Kidney epithelial cell (primary cell): ENCODE measurements at places on chromosomes 7 and 10.

DNA sequence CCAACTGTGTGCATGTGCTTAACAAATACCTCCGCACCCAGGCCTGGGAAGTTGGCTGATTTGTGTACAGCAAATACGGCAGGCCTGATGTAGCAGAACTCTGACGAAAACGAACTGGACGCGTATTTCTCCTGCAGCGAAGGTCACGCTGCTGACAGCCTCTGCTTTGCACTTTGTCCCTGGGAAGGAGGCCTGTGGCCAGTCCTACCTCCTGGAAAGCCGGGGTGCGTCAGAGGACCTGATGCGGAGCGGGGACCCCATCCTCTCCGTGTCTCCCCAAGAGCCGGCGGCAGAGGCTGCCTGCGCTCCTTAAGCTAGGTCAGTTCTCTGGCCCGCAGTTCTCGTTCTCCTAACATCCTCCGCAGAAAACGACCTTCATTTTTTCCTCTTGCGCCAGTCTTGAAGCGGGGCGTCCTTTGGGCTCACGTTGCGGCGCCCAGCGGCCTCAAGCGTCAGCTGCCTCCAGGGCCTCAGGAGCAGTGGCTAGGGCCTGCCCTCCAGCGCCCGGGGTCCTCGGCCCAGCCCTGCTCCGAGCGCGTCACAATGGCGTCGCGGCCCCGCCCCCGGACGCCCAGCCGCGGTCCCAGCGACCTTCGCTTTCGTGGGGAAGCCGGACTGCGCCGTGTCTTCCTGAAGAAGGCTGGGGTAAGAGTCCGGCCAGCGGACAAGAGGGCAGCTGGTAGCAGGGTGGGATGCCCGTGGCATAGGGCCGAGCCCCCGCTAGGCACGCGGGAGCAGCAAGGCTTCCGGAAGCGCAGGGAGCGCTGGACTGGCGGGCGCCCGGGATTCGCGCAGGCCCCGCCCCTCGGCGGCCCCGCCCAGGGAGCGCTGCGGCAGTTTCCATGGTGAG is at the start of gene ZNF487:
Gene ZNF487 (plus strand): TSS at position 821 of the 850 bp plus-strand sequence. CDS start 38,703 bp downstream, outside the sequence.
- DNase-seq: peak; percentile 56

GRCh38 chr10:86632951-86633350 is 21.4 kb upstream of the OPN4 start:
- no peak for DNase-seq

DNA sequence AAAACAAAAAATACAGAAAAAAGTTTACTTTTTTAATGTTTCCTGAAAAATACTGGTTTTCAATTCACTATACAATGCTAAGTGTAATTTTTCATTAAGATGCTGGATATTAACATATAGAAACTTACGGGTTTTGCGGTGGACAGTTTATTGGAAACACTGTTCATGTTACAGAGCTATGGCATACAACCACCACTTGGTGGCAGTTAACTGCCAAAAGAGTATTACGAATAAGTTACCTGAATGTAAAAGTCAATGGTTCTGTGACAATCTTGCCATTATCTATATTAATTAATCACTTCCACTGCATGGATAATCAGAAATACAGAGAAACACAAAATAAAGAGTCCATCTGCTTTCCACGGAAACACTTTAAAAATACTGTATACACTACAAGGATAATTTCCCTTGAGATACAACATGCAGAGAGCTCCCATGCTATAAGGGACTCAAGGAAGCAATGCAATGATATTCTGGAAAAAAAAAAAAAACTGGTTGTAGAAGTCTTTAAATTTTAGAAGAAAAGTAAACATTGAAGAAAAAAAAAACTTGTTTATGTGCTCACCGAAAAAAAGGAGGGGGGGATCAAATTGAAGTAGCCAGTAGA is 97.0 kb downstream of the TPK1 start:
- DNase-seq: no peak

DNA sequence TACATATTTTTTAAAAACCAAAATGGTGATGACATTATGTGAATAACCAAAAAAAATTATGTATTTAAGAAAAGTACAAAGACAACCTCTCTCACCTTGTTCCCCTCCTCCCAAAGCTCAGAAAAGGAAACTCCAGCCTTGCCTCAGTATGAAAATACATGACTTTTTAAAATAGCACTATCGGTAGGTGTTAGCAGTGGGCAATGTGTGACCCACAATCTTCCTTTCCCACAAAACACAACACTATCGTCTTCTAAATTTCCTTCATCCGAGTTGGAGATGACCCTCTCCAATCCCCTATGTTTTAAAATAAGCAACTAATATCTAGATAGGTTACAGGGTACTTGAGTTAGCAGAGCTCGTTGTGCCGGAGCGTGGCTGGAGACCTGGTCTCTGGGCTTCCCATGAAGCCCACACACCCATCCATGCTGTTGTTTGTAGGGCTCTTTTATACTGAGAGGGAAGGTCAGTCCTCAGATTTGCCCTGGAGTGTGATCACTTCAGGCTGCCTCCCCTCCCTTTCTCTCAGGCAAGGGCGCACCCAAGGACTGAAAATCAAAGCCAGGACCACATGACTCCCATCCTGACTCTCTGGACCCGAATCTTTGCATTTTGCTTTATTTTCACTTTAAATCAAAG is 107.6 kb downstream of the JAZF1 start:
- DNase-seq: no peak

DNA sequence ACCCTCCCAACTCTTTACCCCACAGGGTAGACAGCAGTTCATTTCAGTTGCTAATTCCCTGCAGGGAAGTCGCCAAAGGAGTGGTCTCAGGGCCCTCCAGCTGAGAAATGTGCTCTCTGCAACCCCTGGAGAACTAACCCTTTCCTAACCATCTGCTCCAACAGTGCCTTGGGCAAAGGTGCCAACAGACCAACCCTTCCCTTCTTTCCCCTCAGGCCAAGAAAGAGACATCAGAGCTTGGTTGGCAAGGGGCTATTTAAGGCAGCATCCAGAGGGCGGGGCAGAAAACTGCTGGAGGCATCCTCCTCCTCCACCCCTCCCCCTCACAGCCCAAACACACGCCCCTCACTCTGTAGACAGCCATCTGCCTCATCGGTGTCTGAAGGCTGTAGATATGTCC is 1.7 kb downstream of the SORBS1 start:
- DNase-seq: no peak

DNA sequence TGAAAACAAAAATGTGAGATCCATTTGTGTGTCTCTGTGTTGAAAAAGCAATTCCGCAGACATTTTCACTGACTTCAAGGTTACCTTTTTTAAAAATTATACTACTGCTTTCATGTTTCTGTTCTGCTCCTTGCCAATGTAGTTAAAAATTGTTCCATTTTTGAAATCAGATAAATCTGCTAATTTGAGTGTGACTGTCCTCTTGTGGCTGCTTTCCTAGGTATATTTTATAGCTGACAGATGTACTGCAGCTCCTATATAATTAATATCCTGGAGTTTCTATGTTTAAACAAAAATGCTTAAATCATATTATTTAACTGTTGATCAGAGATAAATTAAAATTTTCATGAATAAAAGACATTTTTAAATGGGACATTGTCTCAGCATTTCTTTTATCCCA is 177.6 kb upstream of the LRRTM3 start:
- DNase-seq: no peak

DNA sequence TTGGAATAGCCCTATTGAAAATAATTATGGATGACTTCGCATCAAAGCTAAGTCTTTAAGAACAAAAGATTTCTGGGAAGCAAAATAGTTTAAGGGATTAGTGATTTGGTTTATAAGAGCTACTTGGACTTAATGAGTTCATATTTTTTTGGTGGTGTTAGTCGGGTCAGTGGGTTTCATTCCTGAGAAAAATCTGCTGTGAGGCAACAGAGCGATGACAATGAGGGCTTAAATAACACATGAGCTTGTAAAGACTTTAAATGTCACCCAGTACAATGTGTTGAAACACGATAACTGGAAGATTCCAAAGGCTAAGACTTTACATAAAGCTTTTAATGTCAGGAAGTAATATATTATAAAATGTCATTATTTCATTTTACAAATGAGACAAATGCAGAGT is 178.8 kb downstream of the ARL4A start:
- no peak for DNase-seq

DNA sequence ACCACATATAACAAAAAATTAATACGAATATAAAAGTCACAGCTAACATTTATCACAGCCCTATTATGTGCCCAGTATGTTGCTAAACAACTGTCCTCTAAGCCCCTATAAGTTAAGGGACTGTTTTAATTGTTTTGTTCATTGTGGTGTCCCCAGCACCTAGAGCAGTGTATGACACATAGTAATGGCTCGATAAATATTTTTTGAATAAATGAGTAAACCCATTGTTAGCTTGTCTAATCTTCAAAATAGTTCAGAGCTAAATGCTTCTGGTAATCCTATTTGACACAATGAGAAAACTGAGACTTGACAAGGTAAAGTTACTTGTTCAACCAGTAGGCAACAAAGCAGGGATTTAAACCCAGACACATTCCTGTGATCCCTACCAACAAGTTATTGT is 78.4 kb upstream of the NEUROD6 start:
- no peak for DNase-seq

- no peak for DNase-seq
These were observed 53.6 kb upstream of the PRR15 start for GRCh38 chr7:29510028-29510427.

- no peak for DNase-seq
These were observed 65.3 kb downstream of the SEPTIN7 start for GRCh38 chr7:35866186-35866585.

GRCh38 chr7:35518767-35519166 is 176.2 kb downstream of the HERPUD2 start:
- no peak for DNase-seq

DNA sequence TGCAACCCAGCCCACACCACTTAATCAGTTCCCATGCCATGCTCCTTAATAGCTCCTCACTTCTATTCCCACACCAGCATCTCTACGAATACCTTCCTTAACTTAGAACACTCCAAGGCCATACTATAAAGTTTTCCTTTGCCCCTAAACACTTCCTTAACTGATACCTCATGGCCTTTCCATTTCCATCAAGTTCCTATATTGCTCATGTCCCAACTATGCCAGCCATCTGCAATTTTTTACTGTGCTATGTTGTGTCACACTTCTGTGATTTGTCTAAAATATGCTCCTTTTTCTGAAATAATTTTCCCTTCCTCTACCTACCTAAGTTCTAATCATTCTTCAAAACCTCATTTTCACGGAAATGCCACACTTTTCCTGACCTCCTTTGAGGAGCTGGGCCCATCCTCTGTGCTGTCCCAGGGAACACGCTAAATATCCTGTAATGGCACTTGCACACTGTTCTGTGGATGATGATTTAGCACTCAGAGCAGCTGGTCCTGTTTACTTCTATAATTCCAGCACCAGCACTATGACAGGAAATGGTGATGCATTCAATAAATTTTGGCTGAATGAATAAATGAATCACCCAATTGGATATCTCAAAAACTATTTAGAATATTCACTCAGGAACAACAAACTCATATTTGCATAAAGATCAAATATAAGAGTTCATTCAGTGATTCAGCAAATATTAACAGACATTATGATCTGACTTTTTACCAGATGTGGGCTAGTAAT is 266.5 kb upstream of the HGF start:
- no peak for DNase-seq
